Neural crest cell (in vitro differentiated cells): ENCODE measurements at places on chromosomes 11 and 22. TPM values are rescaled to one million over a fixed set of nuclear protein-coding genes. Genes with fewer than 3 reads are reported as not detected.

OR56A3 gene
- not detected in 2 replicates for total RNA-seq

KIRREL3 gene
- total RNA-seq: 0.64 and 0.82 TPM in 2 replicates

IL17REL gene
- total RNA-seq: 0.07 TPM in 1 of 2 replicates, not detected in the other

OR52H1 gene
- total RNA-seq: not detected in 2 replicates

DNA sequence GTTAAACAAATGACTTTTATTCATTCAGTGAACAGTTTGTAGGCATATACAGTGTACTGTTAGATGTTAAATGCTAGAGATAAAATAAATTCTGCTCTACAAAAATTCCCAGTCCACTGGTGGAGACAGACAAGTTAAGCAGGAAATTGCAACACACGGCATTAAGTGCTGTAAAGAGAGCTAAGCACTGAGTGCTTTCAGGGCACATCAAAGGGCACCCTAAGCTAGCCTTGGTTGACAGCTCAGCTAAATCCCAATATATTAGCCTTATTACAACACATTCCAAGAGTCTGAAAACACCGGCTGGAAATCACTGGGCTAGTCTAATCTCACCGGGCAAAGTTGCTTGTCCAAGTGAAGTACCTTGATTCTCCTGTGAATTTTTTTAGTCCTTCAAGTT, 55.1 kb downstream of the NOX4 start:
- DNase-seq: no peak

DNA sequence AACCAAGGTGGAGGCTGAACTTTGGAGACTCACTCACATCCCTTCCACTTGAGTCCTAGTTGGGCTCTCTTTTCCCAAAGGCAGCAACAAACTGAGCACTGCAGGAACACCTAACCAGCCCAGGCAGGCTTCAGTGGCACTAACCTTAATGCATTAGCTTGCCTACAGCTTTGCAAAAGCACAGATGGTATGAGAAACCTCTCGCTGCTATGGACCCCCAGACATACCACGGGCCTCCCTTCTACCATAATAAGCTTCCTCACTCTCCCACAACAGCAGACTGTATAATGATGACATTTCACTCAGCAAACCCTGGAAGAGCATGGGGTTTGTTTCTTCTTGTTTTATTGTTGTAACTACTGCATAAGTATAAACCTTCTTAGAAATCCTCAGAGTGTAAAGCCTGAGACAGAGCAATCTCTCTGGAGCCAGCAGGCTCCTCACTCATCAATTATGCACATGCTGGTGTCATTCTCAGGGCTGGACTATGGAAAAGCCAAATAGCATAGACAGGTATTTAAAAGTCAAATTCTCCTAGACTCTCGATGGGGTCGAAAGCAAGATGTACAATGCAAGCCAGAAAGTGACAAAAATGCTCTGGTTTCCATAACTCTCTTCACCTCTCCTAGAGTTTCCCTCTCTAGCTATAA, 167.6 kb downstream of the NXPE2 start:
- DNase-seq: no peak

DNA sequence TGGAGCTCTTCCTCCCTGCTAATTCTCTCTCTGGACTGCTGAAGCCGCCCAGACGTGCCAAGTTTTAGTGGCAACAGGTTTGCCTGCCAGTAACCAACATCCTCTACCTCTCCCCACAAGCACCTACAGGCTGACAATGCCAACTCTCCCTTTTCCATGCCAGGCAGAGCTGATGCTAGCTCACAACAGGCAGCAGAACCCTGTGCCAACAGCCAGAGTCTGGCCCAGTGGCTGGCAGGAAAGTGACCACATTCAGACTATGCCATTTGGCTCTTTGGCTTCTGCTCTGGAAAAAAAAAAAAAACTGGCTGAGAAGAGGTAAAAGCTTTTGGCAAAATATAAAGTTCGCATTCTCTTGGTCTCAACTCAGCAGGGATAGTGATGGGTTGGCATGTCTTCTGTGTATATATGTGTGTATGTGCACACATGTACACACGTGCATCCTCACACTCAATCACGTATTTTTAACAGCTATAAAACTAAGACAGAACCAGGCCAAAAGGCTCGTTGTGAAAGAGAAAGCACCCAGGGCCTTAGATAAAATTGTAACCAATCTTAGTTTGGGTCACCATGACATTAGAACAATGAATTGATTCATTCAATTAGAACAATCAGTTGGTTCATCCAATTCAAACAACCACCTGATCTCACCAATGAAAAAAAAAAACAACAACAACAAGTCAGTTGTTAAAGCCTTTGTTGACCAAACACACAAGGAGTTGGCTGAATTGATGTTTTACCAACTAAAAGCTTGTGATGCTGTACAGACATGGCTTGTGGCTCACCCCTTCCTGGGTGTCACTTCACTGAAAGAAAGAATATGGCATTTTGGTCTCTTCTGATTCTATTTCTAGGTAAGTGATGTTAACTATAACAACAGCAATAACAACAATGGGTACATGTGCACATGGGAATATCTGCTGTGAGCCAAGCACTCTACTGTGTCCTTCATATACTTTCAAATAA, 48.6 kb downstream of the TRIM29 start:
- DNase-seq: no peak

GRCh38 chr22:45259754-45260394, 19.2 kb upstream of the KIAA0930 start:
- no peak for DNase-seq

GRCh38 chr22:50503475-50504145, 3.9 kb downstream of the LMF2 start:
- DNase-seq: no peak

- no peak for DNase-seq
These were observed 44.2 kb upstream of the AMPD3 start for GRCh38 chr11:10410844-10411200.
